ENCODE measurements at places on chromosomes 1 and 21. TPM values are rescaled to one million over a fixed set of nuclear protein-coding genes. Genes with fewer than 3 reads are reported as not detected.

DNA sequence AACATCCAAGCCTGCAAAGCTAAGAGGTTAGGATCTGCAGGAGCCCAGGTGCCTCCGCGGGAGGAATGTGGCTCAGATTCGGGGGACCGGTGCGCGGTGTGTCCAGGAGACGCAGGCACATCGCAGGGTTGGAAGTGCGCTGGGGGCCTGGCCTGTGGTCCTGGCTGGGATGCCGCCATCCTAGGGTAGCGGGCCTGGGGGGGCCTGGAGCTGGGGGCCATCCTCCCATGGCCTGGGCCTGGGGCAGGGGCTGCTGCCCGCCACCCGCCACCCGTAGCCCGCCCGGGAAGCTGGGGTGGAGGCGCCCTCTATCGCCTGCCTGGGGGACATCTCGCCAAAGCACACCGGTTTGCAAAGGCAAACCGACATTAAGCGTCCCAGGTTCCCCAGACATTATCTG lies 170.6 kb upstream of the ARHGEF16 start:
- DNase-seq = no peak

GUCA2A gene
- not detected for total RNA-seq

DNA sequence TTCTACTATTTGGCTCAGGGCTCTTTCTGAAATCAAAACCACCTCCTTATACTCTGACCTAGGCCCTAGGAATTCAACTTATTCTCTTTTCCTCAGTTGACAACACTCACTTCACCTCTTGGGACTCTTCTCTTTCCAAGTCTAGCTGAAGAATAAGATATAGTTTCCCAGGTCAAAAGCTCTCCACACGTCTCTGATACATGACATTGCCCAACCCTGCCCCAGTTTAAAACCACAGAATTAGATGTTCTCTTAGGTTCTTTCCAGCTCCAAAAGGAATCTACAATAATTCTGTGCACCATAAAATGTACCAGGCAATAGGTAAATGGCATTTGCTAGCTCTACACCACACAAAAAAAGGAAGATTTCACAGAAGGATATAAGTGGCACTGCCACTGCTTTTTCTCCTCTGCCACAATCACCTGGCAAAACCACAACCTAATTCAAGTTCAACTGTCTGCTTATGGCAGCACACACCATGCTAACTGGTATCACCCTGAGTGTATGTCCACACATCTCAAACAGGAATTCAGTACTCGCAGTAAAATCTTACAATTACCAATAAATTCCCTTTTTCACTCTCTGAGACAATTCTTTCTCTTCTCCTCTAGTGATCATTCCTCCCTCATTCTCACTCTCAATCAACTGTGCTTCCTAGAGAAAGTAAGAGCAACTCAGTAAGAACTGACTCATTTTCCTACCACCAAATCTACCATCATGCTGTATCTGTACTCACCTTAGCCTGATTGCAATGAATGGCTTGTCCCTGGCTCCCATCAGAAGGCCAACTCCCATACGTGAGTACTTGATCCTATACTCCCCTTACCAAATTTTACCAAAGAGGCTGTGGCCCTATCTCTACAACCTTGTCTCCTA lies 27.3 kb downstream of the ZBTB8OS start:
- DNase-seq = no peak

PPT1 gene
- 66.2 TPM for total RNA-seq

DNA sequence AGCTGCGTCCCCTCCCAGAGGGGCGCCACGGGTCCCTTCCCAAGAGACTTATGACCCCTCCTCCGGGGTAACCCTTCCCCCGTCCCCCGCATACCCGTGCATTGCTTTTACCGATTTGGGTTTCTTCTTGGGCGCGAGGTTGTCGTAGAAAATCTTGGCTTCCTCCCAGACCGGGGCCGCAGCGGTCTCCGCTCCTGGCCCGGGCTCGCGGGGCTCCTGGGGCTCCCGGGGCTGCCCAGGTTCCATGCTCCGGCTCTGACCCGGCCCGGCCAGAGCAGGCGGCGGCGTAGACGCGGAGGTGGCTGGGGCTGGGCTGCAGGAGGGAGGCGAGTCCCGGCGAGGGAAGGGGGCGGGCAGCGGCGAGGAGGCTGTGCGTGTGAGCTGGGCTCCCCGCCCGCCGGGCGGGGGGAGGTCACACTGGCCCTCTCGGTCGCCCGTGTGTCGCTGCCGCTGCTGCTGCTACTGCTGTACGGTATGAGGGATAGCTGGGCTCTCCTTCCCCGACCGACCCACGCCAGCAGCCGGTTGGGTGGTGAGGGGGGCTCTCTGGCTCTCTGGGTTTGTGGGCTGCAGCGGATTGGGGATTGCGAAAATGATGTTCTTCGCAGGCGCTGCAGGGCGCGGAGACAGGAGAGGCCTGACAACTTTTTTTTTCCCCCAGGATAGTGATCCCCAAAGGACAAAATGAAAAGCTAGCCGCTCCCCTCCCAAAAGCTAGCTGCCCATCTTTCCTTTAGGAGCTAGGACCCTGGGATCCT lies at the start of gene NT5C1A:
Gene NT5C1A, minus strand, starts transcription at position 315 of the 758 bp plus-strand sequence. Its CDS starts 69 bp downstream, at position 246.
- DNase-seq = no peak

DNA sequence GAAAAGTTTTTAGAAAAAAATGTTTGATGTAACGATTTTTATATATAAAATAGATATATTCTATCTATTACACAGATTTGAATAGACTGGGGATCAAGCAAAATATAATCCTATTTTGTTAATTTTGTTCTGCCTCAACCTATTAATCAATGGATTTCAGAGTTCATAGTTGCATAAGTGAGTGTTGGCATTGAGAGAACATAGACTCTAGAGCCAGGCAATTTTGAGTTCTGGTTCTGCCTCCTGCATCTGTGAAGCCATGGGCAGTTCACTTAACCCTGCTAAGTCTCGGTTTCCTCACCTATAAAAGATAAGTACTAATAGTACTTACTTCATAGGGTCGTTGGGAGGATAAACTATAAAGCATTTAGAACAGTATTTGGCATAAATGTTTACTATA lies 13.6 kb upstream of the PKN2 start:
- DNase-seq = no peak

PRDM15 gene
- total RNA-seq = 5.0 TPM

- no peak for DNase-seq
Observed at GRCh38 chr1:206568256-206568655, 44.0 kb downstream of the EIF2D start.

GRCh38 chr1:43634721-43635120 lies 15.2 kb upstream of the KDM4A start:
- DNase-seq = peak; percentile 28

DNA sequence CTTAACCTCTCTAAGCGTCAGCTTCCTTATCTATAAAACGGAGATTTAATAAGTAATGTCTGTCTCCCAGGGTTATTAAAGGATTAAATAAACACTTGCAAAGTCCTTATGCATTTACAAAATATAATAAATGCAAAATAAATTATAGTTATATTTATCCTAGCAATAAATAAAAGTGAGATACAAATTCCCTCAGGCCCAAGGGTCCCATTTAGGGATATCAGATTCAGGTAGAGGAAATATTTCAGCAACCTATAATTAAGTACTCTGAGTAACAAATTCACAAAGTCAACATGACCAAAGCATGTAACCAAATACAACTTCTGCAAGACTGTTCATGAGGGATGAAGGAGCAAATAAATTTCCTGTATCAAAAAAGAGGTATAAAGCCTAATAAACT lies 17.9 kb downstream of the NVL start:
- no peak for DNase-seq

DNA sequence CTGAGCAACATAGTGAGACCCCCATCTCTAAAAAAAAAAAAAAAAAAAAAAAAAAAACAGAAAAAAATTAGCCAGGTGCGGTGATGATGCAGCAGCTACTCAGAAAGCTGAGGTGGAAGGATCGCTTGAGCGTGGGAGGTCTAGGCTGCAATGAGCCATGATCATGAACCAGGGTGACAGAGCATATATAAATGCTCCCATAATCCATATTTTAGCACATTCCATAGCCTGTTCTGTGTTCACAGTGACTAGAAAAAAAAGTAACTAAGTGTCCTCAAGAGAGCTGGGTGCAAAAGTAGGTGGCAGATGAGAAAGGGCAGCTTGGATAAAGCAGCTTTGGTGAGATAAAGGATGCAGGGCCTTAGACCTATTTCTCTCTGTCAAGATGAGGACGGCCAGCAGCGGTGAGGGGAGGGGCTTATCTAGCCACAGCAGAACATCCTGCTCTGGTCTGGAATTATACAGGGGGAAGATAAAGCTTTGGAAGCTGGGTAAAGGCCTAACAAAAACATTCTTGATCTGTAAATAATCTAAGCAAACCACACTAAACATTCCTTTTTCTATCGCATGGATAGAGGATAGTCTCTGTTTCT lies 205.3 kb downstream of the DAB1 start:
- no peak for DNase-seq

FCGR3A gene
- 64.2 TPM for total RNA-seq

GRCh38 chr1:205812271-205812877 lies 624 bp downstream of the SLC41A1 start:
- peak; percentile 55 for DNase-seq

DNA sequence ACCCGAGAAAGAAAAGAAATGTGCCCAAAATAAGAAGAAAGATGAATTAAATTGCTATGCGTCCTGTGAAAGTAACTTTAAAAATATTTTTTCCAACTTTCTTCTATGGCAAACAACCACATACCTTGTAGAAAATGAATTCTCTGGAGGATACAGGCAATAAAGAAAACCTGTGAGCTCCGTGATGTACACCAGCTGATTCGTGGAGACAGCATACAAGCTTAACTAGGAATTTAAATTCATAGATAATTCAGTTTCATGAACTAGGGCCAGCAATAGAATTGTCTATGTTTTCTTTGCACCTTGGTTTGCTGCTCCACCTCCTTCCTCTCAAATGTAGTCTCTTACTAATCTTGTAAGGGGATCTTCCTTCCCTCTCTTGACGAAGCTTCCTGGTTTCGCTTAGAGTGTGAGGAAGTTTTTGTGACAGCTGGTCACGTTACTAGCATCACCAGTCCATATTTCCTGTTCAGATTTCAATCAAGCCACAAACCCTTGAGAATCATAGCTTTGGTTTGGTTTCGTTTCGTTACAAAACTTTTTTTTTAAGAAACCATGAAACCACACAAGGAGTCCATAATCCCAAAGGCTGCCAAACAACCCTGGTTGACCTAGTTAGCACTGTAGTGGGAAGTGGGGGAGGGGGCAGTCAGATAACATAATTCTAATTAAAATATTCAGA lies 35.8 kb downstream of the GREM2 start:
- DNase-seq = no peak

PEX11B gene
- 24.4 TPM for total RNA-seq

ARHGAP30 gene
- 15.2 TPM for total RNA-seq

DNA sequence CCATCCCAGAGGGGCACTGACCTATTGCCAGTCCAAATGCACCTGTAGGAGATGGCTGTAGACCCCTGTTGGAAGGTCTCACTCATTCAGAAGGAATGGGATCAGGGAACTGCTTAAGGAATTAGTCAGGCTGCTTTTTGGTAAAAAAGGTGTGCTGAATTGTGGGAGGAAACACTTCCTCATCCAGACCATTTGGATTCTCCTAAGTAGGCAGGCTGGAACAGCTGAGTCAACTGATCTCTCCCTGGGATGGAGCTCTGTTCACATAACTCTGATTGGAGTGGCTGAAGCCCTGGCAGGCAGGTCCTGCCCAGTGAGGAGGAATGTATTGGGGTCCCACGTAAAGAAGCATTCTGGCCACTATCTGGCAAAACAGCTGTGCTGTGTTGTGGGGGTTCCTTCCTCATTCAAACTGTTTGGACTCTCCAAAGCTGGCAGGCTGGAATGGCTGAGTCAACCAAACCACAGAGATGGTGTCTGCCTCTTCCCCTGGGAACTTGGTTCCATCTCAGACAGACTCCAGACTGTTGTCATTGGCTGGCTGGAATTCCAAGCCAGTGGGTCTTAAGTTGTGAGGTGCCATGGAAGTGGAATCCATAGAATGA lies 70.7 kb upstream of the PDC start:
- no peak for DNase-seq

DNA sequence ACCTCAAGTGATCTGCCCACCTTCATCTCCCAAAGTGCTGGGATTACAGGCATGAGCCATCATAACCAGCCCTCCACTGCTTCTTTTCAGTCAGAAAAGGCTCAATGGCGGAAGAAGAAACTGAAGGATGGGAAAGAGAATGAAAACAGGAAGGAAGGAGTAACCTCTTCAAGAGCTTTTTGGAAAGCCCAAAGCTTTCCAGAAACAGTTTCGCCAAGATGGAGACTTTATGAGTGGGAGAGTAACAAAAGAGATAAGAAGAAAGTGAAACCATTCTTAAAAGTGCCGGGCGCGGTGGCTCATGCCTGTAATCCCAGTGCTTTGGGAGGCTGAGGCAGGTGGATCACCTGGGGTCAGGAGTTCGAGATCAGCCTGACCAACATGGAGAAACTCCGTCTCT lies 62.7 kb upstream of the NBL1 start:
- DNase-seq = no peak

TNFRSF4 gene
- total RNA-seq = 2.8 TPM

- DNase-seq = no peak
Observed at GRCh38 chr1:42178249-42178648, 13.7 kb upstream of the GUCA2A start.

DNA sequence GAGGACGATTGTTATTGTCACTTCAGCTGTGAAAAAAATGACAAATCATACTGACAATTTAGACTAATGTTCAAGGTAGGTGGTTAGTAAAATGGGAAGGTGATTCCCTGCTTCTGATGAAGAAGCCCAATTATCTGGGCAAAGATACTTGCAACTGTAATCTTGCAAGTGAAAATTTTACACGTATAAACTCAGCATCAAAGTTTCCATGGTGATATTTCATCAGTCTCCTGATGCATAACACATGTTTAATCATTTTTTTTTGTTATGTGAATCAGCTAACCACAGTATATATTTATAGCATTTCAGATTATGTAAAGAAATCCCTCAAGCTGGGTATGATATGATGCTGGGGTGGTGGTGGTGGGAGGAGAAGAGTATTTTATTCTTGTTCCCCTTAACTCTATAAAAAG lies 16.4 kb upstream of the KCNK1 start:
- no peak for DNase-seq

DNA sequence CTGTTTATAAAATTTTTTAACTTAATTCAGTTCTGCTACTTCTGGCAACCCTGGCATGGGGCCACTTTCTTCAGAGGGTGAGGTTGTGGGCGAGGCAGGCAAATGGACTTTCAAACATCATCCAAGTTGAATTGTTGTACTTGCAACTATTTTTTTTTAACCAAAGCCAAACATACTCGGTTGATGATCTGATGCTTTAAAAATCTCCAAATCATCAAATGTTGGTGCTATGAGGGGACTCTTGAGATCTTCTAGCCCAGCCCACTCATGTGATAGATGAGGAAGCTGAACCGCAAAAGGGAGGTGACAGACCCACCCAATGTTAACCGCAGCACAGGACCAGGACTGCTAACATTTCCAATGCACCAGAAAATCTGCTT lies 6.7 kb downstream of the SLC1A7 start:
- no peak for DNase-seq

GRCh38 chr1:4511374-4511773 lies 143.0 kb upstream of the AJAP1 start:
- DNase-seq = no peak

- peak; percentile 94 for DNase-seq
Observed at GRCh38 chr1:183932412-183932811, 105.1 kb downstream of the COLGALT2 start.

- no peak for DNase-seq
Observed at GRCh38 chr1:91876781-91877573, 9.0 kb downstream of the TGFBR3 start.

LINGO4 gene
- not detected for total RNA-seq

- no peak for DNase-seq
Observed at GRCh38 chr1:93003981-93004380, 42.7 kb upstream of the DIPK1A start.

ARHGEF16 gene
- total RNA-seq = 0.32 TPM

ADAM30 gene
- total RNA-seq = not detected

GRCh38 chr1:32337855-32338636 lies 2.0 kb upstream of the MARCKSL1 start:
- DNase-seq = no peak

- no peak for DNase-seq
Observed at GRCh38 chr1:67767103-67767782, 66.0 kb downstream of the GNG12 start.
